ENCODE measurements at places on chromosomes 2 and 18.

DNA sequence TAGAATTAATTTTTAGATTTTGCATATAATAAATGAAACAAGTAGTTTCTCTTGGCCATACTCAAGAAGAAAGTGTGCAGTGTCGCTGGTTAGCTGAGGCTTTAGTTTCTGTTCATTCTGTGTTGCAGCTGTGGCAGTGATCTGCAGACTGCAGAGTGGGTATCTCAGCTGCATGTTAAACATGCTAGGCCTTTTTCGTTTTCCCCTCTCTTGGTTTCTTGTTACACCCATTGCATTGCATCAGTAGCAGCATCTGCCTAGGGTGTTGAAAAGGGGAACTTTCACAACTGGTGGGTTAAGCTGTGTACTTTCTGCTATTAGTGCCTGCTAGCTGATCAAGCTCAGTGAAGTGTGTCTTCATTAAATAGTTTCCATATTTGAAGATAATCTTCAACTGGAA lies 51.3 kb downstream of the ACSL3 start:
- no peak for DNase-seq

GRCh38 chr18:10792181-10792580 lies 266.4 kb downstream of the NAPG start:
- DNase-seq = no peak

DNA sequence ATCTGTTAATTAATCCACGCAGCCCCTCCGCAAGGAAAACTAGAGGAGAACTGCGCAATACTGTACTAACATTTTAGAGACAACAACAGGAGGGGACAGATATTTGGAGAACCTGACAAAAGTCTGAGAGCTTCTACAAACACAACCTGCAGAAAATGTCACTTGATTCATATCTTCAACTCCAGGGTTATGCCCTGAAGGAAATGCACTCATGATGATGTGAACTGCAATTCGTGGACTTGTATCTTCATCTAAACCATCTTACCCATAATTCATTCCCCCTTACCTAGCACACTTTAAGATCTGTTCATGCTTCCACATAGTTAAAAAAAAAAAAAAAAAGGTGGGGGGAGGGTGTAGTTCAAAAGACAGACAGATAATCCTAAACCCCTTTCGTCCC lies 75.5 kb downstream of the AFF3 start:
- DNase-seq = no peak

GRCh38 chr2:240142256-240142775 lies 1.9 kb upstream of the OTOS start:
- no peak for DNase-seq

DNA sequence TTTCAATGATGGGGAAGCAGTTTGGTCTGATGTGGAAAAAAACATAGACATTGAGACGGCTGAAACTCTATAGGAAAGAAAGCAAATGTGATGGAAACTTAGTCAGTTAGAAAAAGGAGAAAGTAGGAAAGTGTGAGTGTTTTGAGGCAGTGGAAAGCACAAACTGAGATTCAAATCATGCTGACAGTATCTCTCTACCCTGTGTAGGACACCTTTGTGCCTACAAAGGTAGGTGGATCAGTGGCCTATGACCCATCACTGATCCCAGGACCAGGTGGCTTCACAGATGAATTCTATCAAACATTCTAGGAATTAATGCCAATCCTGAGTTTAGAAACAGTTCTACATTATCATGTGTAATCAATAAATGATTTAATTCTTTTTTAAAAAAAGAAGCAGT lies 57.1 kb downstream of the CD226 start:
- no peak for DNase-seq

DNA sequence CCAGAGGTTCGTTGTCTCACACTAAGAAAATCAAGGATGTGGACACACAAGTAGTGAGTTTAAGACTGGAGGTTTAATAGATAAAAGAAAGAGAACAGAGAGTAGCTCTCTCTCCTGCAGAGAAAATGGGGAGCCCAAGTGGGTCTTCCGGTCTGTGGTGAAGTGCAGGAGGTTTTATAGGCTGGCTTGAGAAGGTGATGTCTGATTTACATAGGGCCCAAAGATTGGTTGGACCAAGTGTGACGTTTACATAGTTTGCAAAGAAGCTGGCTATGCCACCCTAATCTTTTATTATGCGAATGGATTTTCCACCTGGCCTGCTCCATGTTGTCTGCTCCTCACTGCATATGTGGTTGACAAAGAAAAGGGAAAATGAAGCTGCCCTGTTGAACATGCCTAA lies 430.4 kb upstream of the TRIB2 start:
- DNase-seq = no peak

GRCh38 chr2:105800036-105800713 lies 55.5 kb downstream of the NCK2 start:
- DNase-seq = no peak

DNA sequence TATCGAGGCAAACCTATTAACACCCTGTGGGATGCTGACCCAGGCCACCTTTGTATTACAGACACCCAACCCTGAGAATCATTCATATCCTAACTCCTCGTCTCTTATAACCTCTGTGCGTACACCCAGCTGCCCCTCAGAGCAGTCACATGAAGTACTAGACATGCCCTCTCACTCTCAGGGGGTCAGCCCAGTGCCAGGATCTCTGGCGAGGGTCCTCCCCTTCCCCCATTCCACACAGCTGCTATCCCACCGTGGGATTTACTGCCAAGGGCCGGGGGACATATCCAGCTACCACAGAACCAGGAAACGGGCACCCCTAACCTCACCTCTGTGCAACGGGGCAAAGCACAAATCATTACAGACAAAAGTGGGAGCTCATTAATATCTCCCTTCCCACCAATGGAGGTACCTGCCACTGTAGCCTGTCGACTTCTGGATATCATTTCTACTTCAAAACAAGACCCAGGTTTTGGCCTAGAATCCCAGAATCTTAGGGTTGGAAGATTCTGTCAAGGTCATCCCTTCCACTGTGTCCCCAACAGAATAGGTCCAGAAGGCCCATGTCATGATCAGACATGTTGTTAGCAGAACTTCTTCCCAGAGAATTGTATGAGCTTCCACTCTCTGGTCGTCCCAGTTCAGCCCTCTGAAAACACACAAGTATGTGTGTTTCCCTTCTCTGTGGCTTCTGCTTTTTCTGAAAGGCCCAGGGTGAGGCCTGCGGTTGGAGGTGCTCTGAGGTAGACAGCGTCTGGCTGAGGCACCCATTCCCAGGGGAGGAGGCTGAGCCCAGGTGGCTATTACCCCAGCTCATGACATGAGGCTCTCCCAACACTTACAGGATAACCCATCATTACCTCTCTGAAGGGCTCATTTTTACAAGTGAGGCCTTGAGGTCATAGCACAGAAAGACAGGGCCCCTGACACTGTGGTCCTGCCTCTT lies 1.7 kb downstream of the TMBIM1 start:
- DNase-seq = no peak

- no peak for DNase-seq
These were observed 35.4 kb downstream of the PGAP1 start for GRCh38 chr2:196891136-196891535.

DNA sequence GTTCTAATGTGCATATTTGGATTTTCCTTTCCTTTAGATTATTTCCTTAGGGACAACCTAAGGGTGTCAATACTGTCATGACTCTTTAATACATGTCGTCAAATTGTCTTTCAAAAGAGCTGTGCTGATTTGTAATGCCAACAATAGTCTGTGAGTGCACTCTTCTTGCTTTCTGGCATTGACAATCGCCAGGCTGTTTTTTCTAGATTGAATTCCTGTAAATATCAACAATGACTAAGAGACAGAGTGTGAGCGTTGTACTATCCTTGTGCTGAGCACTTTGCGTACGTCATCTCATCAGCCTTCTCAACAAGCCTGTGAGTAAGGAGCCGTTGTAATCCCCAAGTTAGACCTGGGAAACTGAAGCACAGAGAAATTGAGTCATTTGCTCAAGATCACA lies 96.0 kb downstream of the ACOXL start:
- DNase-seq = no peak

DNA sequence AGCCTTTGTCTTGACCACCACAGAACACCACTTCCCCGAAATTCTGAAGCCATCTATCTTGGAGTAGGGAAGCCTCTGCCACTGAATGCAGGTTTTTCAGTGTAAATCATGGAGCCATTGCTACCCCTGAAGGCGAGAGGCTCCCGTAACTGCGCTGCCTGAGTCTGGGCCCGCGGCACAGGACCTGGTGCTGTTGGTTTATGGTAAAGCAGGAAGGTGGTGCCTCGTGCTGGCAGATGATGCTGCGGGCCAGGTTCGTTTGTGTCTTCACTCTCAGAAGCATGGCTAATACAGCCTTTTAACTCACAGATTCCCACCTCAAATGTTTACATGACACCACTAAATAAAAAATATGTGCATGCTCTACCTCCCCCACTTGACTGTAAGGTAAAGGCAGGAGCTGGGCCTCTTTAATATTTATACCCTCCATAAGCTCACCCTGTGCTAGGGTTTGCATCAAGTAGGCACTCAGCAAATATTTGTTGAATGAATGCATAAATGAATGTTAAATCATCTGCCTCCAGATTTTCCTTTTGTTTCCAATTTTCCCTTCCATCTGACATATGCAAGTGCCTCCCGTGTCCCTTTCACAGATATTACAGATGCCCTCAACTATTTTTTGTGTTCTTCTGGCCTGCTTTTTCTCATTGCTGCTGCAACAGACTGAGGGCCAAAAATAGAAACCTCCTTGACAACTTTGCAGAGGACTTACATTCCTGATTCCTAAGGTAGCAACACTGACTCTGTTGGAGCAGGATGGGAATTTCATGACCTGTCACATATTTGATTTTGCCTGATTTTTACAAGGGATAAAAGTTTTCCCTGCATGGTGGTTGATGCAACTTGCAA lies 83.5 kb upstream of the CPO start:
- no peak for DNase-seq

DNA sequence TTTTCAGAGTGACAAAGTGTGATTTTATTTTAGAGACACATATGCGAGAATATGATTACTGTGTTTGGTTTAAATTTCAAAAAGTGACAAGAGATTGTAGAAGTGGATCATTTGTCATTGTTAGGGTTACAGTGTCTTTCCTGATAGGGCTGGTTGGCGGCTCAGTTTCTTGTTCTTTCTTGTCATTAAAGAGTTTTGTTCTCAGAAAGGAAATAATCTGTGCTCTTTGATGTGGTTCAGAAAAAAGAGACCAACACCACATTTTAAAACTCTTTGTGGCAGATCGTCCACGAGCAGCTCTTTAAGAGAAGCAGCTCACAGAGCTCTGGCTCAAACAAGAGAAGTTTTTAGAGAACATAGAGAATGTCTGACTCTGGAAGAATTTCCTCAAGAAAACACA lies 45.6 kb upstream of the ZNF532 start:
- no peak for DNase-seq

DNA sequence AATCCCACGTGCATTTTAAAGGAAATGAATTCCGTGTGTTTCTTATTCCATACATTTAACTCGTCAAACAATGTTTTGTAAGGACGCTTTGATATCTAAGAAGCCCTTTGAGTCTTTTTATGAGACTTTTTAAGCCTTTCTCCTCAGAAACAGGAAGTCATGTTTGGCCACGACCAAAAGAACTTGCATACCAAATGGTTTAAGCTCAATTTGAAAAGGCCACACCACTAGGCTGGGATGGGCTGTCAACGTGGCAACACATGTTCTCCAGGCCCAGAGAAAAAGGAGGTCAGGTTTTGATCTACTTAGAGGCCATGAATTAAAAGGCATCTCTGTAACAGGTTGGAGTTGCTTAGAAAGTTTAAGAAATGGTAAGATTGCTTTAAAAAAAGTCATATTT lies 441.8 kb downstream of the CMPK2 start:
- DNase-seq = no peak

GRCh38 chr18:77059294-77059916 lies 73.2 kb downstream of the MBP start:
- DNase-seq = no peak

DNA sequence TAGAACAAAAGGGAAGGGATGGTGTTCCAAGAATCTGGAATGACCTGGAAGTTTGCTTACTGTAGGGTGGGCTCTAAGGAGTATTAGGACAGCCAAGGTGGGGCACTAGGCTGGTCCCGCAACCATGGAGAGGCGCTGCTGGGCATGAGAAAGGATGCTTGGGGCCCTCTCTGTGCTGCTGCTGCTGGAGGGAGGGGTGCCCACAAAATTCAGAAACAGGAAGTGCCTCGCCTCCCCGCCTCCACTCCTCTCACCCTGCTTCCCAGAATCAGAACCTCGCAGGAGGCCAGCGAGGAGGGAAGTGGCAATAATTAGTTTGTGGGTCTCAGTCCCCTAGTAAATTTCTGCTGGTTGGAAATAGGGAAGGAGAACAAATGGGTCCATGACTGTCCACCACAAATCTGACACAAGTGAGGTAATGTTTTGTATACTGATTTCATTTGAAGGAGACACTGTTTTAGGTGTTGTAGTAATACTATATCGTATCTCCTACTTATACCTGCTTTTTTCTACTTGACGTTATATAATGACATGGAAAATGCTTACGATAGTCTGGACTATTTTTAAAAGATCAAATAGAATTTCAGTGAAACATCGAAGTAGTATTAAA lies 7.9 kb upstream of the PDCL3 start:
- no peak for DNase-seq

DNA sequence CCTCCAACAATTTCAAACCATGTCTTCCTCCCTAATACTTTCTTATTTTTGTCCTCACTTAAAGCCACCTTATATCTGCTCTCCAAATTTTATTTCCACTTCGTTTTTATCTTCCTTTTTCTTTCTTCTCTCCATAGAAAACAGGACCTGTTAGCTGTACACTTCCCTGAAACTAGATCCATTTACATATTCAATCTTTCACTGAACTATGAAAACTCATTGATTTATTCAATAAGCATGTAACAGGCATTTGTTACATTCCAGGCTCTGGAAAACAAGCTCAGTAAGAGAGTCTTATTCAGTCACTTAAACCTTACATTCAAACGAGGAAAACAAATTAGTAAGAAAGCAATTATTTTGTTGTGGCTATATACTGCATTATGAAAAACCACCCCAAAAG lies 1225.3 kb downstream of the SUCLG1 start:
- DNase-seq = no peak

GRCh38 chr2:163527381-163527780 lies 208.4 kb downstream of the FIGN start:
- no peak for DNase-seq

DNA sequence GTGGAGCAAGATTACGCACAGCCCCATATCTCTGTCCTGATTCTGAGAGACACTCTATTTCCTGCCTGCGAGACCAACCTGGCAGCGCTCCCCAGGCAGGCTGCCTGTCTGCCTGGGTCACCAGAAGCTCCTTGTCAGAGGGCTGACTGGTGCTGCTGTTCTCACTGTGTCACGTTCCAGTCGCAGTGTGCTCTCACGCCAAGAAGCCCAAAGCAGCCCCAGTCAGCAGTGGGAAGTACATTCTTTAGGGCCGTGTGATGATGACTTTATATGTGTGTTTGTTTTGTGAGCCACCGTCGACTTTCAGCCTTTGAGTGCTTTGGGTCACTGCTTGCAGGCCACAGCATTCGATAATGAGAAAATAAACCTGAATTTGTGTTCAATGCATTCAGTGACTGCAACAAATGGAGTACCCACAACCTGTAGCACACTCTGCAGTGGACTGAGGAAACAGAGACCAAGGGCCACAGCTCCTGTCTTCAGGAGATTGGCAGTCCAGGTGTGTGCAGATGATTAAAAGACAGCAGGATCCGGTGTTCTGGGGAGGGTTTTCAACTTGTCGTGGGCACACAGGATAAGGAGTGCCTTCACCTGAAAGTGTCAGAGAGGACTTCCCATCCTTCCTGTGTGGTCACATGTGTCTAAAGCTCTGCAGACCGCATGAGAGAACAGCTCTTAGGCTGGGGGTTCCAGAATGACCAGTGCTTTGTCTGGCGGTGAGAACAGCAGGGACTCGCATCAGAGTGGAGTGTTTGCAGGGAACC lies 4.8 kb downstream of the TNFRSF11A start:
- DNase-seq = no peak
